ENCODE measurements at places on chromosomes 13 and 19.

DNA sequence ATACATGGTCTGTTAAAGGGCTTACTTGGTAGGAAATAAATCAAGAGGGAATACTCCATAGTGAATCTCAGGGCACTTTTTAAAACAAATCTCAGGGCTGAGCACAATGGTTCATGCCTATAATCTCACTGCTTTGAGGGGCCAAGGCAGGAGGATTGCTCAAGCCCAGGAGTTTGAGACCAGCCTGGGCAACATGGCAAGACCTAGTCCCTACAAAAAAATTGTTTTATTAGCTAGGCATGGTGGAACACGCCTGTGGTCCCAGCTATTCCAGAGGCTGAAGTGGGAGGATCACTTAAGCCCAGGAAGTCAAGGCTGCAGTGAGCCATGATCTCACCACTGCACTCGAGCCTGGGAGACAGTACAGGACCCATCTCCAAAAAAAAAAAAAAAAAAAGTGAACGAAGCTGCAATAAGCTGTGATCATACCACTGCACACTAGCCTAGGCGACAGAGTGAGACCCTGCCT lies 25.2 kb downstream of the ABCC4 start:
- no peak for DNase-seq

DNA sequence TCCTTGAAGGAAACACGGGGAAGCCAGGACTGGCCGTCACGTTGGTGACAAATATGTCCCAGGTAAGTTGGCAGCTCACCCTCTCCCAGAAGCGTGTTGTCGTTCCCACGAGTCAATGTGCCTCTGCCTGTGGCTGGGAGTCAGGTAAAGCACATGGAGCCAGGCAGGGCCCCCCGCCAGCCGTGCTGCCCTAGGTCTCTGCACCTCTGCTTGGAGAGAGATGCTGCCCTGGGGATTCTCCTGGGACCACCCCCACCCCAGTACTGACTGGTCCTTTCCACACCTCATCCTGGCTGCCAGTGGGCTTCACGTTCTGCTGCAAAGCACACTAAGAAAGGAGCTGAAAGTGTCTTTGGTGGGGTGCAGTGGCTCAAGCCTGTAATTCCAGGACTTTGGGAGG lies 9.9 kb downstream of the ZNF114 start:
- DNase-seq: no peak

GRCh38 chr13:40377783-40378182 lies 288.7 kb downstream of the FOXO1 start:
- DNase-seq: no peak

GRCh38 chr13:74052402-74052928 lies 81.7 kb downstream of the KLF12 start:
- DNase-seq: no peak

GRCh38 chr13:109331898-109332297 lies 454.5 kb downstream of the IRS2 start:
- no peak for DNase-seq

DNA sequence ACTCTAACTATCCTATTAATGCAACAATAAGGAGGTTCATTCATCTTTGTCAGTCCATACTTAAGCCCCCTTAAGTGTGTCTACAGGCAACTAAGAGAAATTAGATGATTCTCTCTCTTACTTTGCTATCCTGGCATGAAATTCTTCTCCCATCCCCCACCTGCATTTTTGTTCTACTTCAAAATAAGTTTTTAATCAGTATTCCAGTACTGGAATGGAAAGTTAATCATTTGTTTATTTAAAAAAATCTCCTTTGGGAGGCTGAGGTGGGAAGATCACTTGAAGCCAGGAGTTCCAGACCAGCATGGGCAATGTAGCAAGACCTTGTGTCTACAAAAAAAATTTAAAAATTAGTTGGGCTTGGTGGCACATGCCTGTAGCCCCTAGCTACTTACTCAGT lies 222.1 kb downstream of the MZT1 start:
- DNase-seq: no peak

DNA sequence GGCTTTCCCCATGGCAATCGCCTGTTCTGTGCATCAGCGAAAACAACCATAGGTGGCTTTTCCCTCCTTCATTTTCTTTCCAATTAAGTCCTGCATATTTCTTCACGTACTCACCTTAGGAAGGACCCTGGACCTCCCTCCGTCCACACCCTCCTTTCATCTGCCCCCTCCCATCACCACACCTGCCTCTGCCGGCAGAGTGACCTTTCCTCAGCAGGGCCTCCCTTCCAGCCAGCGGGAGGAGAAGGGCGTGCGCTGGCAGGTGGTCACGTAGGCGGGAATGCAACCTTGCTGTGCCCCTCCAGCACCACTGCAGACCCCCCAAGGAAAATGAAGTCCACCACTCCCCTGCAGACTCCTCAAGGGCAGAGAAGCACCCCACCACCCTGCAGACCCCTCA lies 61.1 kb downstream of the GSX1 start:
- DNase-seq: no peak

DNA sequence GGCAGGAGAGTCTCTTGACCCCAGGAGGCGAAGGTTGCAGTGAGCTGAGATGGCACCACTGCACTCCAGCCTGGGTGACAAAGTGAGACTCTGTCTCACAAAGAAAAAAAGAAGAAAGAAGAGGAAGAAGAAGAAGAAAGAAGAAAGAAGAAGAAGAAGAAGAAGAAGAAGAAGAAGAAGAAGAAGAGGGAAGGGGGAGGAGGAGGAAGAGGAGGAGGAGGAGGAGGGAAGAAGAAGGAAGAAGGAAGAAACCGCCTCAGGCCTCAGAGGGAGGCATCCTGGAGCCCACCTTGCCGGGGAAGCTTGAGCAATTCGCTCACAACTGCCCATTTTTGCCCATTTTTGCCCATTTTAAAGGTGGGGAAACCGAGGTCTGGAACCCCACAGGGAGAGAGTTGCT lies 9.5 kb downstream of the FCGBP start:
- no peak for DNase-seq

DNA sequence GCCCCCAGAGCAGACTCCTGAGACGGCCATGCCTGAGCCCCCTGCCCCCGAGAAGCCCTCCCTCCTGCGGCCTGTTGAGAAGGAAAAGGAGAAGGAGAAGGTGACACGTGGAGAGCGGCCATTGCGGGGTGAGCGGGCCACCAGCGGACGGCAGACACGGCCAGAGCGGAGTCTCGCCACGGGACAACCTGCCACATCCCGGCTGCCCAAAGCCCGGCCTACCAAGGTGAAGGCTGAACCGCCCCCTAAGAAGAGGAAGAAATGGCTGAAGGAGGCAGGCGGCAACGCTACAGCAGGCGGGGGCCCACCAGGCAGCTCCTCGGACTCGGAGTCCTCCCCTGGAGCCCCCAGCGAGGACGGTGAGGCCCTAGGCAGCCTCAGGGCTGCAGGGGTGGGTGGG lies 24.1 kb downstream of the RRAS start:
- DNase-seq: no peak

GRCh38 chr19:6221878-6222746 lies 57.7 kb downstream of the MLLT1 start:
- DNase-seq: no peak

- no peak for DNase-seq
Observed at GRCh38 chr19:35521124-35521743, 6.9 kb downstream of the SBSN start.

- DNase-seq: no peak
Observed at GRCh38 chr19:9793071-9793591, 24.6 kb upstream of the ZNF846 start.

DNA sequence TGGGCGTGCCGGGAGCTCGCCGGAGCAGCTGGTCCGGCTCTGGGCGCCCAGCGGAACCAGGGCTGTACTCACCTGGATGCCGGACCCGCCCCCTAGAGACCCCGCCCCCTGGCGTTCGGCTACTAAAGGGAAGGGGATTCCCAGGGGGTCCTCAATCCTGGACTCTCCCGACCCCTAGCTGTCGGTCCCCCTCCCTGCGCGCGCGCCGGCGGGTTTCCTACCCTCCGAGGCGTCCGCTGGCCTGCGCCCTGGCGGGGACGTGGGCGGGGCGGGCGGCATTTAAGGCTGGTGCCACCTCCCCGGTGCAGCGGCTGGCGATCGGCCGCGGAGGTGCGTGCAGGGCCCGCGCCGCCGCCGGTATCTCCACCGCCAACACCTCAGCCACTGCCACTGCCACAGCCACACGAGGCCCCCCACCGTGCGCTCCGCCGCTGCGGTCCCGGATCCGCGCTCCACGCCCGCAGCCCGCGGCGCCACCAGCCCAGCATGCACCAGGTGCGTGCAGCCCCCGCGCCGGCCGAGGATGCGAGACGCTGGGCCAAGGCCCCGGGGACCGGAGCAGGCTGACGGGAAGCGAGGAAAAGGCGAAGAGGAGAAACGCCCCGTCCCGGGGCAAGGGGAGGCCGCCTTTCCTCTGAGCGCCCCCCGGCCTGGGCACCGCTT lies at the start of gene ATP12A:
ATP12A (plus strand) TSS at position 151 of the 663 bp plus-strand sequence; CDS start at position 487, 336 bp downstream.
- DNase-seq: no peak

DNA sequence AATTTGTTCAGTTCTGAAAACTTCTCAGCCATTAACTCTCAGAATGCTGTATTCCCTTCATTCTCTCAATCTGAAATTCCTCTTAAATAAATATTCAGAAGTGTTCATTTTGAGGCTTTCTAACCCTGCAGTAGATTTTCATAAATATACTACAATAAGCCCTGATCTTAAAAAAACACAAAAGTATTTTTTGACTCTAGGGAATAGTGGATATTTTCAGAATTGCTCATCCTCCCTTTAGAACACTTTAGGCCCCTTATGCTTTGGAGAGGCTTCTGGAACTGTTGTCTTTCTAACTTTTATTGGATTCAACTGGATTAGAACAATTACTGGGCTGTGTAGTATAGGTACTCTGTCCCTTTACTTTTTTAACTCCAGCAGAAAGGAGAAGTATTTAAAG lies 1662.6 kb upstream of the MIR17HG start:
- DNase-seq: no peak

Data from H4 (cell line).